ENCODE measurements at places on chromosomes 12 and 14.

GRCh38 chr14:76484355-76484754 is 108.4 kb downstream of the ESRRB start:
- no peak for DNase-seq

GRCh38 chr14:103909531-103910261 is 18.6 kb upstream of the TDRD9 start:
- DNase-seq: no peak

GRCh38 chr14:63908667-63909264 is 56.0 kb downstream of the SYNE2 start:
- no peak for DNase-seq

GRCh38 chr12:18262514-18262913 is 1.2 kb downstream of the PIK3C2G start:
- DNase-seq: no peak

- no peak for DNase-seq
Measured at GRCh38 chr12:132560364-132560613, 50.1 kb downstream of the LRCOL1 start.

- no peak for DNase-seq
Measured at GRCh38 chr14:89202413-89203190, 214.4 kb downstream of the FOXN3 start.

GRCh38 chr12:104719700-104720338 is 238.3 kb downstream of the SLC41A2 start:
- no peak for DNase-seq

DNA sequence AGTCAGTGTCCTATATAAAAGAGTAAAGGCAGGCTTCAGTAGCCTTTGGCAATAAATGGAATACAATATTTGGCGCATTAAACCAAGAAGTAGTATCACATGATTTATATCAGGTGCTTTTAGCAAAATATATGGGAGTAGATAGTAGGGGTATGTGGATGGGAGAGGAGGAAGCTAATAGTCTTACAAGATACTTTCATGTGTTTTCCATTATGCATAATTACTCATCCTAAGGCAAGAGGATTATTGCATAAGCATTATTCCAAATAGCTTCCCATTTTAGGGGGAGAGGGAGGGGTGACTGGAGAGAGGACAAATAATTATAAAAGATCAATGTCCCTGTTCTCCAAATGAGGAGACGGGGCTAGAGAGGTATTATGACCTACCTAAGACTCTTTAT is 104.3 kb downstream of the DUSP6 start:
- DNase-seq: peak; percentile 32

GRCh38 chr14:20487396-20487725 is 18.0 kb upstream of the RNASE10 start:
- no peak for DNase-seq

GRCh38 chr12:7269273-7269672 is 34.6 kb upstream of the ACSM4 start:
- no peak for DNase-seq

DNA sequence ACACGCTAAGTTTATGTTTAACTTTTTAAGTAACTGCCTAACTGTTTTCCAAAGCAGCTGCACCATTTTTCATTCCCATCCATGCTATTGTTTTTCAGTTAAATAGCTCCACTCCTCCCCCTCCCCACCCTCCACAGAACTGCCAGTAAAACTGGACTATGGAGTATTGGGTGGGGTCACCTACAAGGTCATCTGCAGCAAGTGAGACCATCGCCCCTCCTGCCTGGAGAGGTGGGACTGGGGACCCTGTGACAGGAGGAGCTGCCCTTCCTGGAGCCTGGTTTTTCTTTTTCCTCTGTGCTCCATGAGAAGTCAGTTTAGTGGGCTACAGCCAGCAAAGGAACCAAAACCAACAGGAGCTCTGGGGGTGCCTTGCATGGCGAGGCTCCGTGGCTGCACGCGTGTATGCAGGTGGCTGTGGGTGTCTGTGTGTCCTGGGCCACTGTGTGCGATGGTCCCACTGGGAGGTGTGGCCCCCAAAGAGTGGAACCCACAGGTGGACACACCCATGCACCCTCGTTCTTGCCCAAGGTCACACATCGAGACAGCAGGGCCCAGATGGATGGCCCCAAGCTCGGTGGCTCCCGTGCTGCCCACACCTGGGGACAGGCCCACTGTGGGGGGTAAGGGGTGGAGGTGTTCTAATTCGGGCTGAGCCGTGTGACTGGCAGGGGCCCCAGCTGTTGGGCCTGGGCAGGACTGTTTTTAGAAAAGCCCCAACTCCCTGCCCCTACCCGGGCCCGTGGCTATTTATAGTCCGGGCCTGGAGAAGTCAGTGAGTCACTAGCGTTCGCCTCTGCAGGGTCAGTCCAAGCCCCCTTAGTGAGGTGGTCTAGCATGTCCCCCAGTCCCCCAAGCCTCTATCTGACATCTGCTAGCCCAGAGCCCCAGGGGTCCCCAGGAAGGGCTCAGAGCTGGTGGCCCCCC is 2.3 kb upstream of the ADSS1 start:
- peak; percentile 22 for DNase-seq

DNA sequence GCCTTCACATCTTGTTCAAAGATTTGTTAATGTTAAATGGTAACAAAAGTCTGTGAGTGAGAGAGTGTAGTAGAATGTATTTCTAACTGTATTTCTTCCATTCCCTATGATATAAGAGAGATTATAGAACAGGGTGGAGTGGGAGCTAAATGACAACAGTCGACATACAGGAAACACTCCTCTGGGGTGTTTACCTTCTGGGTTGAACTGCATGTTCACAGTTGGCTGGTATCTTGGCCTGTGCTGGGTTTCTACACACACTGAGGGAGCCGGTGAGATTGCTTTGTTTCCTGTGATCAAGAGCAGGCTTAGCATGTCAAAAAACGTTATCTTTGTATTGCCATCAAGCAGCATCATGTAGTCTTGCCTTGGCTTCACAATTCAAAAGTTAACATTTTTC is 274.3 kb upstream of the FAR2 start:
- no peak for DNase-seq

DNA sequence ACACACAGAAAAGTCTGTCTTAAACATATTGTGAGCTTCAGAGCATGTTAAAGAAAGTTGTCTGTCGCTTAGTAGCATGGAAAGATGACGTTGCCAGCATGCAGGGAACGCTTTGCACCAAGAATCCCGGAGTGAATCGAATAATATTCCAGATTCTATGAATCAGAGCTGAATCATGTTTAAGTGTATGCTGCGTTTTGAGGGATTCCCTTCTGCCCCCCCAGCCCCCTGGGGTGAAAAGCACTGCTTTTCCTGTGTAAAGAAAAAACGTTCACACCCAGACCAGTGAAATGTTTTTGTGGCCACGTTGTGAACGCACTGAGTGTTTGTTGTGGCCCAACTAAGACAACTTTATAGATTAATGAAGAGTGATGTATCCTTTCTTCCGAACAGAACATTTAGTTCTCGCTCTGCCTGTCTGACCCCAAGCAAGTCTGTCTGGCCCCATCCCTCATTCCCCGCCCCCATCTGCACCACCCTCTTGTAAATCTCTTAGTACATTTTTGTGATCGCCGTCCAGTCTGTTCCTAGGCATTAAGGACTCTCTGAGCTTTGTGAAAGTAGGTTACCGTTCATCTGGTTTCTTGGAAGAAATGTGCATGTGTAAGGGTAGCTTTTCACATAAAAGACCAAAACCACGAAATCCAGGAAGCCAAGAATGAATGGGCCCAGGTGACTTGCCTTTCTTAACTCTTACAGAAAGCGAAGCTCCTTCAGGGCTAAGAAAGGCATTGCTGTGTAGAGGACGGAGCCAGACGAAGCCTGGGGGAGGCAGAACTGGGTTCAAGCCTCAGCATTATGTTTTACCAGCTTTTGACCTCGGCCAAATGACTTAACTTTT is 103.0 kb downstream of the SAMD4A start:
- DNase-seq: peak; percentile 56

- no peak for DNase-seq
Measured at GRCh38 chr14:29636870-29637269, 290.8 kb downstream of the PRKD1 start.

DNA sequence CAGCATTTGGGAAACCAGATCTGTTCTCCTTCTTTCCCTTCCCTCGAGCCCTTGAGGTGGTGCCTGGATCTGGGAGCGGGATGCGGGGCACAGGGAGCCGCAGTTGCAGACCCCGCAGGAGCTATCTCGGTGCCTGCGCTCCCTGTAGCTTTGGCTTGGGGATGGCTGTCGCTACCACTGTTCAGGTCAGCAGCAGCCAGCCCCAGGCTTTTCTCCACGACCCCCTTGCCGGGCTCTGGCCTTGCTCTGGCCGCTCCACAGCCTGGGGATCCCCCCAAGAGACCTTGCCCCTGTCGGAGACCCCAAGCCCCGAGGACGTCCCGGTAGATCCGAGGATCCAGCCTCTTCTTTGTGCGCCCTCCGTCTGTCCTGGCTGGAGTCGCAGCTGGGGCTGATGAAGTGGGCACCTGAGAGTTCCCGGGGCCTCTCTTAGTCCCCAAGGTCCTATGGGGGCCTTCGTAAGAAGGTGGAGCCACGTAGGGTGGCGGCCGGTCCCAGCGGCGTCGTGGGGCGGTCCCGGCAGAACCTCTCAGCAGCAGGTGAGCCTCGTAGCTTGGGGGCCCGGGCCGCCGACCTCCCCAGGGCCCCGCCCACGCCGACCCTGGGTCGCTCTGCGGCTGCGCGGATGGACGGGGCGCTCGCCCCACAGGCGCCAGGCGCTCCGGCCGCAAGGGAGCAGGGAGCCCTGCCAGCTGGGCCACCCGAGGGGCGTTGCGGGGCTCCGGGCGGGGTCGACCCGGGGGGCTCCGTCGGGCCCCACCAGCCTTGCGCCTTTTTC is 1.3 kb downstream of the DDN start:
- no peak for DNase-seq

DNA sequence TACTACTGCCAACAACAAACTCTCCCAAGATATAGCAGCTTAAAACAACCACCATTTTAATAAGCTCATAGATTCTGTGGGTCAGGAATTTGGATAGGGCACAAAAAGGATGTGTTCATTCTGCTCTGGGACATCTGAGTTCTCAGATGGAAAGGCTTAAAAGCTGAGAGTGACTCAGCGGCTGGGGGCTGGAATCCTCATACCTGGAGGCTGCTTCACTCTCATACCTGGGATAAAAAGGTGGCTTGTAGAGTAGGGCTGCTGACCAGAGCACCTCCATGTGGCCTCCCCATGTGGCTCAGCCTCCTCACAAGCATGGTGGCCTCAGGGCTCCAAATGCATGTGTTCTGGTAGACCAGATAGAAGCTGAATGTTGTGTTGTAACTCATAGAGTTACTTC is 20.2 kb upstream of the PELI2 start:
- no peak for DNase-seq

DNA sequence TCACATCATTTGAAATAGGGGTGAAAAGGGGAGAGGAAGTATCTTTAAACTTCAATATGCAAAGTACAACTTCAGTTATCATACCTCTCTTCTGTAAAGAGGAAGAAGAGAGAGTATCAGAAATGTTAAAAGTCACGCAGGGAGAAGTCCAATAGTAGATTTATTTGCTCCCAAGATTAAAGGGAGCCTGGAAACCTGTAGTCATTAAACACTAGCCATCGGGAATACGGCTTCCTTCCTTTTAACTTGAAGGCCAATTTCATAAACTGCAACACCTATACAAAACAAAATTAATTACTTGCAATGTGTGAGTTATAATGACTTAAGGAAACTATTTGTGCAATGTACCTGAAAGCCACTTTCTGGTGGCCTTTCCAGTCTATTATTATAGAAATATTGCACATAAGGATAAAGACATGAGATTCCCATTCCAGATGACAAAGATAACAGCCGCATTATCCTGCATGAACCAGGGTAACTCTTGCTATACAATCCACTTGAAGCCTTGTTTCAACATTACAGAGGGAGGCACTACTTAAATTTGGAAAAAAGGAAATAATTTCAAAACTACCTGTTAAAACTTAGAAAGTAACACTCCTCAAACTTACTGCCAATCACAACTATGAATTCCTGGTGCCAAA is 4.6 kb downstream of the BTG1 start:
- peak; percentile 17 for DNase-seq

GRCh38 chr14:83757916-83758315 is 1772.0 kb upstream of the FLRT2 start:
- no peak for DNase-seq

- DNase-seq: peak; percentile 9
Measured at GRCh38 chr12:108955225-108955835, 65.5 kb downstream of the SVOP start.

GRCh38 chr12:14366209-14367039 is 942 bp downstream of the ATF7IP start:
- DNase-seq: no peak

DNA sequence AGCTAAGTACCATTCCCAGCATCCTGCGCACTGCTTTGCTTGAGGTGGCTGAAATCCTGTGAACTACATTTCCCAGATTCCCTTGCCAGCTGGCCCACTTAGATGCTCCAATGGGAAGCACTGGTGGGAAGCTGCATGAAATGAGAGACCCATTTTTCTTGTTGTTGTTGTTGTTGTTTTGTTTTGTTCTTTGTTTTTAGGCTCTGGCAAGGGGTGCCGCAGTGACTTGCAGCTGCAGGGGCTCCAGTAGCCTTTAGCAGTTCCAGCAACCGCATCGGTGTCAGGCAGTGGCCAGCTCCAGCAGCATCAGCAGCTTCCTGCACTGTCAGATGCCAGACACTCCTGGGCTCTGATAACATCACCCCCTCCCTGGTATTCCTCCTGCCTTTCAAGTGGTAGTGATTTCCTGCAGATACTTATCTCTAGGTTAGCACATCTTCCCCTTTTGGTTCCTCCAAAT is 8.8 kb upstream of the EGLN3 start:
- DNase-seq: no peak

- DNase-seq: no peak
Measured at GRCh38 chr12:27180906-27181505, 63.1 kb upstream of the STK38L start.

DNA sequence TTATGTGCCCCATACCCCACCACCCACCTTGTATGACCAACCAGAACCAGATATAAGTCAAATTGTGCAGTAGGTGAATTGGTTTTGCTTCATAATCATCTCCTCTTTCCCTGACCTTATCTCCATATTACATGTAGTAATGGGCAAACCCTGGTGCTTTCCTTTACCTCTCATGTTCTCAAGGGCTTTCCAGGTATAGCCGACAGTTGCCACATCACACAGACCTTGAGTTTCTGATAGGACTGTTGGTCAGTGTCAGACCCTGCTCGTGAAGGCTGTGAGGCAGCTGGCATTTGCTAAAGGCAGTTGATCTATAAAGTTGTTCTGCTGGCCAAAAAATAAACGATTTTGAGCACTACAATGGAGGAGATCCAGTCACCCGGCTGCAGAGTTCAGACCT is 145.9 kb downstream of the ALX1 start:
- DNase-seq: no peak

DNA sequence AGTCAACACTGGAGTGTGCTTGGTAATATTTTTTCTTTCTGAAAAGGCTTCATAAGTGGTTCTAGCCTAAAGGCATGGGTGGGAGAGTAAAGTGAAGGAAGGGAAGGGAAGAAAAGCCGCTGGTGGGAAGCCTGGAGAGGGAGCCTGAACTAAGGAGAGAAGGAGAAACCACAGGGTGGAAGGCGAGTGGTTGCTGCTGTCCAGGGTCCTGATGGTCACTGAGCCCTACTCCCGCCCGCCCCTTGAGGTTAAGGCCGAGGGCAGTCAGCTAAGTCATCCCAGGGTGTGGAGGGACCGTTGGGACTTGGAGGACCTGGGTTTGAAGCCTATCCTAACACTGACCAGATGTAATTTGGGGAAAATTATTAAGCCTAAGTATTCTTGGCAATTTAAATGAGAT is 189.1 kb downstream of the PIWIL1 start:
- no peak for DNase-seq
